ENCODE measurements at places on chromosomes 12 and 14.

- no peak for DNase-seq
These were observed 52.0 kb downstream of the SLC38A4 start for GRCh38 chr12:46773586-46774321.

GRCh38 chr14:34052658-34053014 lies 101.8 kb upstream of the EGLN3 start:
- no peak for DNase-seq

DNA sequence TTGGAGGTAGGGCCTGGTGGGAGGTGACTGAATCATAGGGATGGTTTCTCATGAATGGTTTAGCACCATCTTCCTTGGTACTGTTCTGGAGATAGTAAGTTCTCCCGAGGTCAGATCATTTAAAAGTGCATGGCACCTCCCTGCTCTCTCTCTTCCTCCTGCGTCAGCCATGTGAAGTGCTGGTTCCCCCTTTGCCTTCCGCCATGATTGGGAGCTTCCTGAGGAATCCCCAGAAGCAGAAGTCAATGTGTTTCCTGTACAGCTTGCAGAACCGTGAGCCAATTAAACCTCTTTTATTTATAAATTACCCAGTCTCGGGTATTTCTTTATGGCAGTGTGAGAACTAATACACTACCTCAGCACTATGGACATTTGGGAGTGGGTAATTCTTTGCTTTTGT lies 4.8 kb upstream of the LGMN start:
- DNase-seq = no peak

DNA sequence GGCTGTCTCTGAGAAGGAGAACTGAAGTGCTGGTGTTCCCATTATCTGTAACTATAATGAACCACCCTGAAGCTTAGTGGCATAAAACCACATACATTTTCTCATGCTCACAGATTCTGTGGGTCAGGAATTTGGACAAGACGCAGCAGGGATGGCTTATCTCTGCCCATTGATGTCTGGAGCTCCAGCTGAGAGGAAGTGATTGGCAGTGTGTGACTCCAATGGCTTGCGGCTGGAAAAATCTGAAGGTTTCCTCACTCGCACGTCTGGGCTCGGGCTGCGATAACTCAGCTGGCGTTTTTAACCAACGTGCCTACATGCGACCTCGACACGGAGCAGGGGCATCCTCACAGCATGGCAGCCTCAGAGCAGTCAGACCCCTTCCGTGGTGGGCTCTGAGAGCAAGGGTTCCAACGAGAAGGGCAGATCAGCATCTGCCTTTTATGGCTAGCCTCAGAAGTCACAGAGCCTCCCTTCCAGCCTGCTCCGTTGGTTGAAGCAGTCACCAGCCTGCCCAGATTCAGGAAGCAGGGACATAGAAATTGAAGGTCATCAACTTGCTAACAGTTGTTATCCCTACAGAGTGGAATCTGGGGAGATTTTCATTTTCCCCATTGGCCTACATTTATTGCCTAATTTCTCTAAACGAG lies 143.3 kb upstream of the BCL2L14 start:
- DNase-seq = no peak

DNA sequence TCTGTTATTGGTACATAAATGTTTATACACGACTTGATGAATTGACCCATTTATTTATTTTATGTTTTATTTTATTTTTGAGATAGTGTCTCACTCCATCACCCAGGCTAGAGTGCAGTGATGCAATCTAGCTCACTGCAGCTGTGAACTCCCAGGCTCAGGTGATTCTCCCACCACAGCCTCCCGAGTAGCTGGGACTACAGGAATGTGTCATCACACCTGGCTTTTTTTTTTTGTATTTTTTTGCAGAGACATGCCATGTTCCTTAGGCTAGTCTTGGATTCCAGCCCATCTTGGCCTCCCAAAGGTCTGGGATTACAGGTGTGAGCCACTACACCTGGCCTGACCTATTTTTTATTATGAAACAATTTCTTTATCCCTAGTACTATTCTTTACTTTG lies 355.0 kb upstream of the PRICKLE1 start:
- DNase-seq = no peak

Measured in SK-N-SH (cell line).